ENCODE measurements at places on chromosomes 13 and 19.

DNA sequence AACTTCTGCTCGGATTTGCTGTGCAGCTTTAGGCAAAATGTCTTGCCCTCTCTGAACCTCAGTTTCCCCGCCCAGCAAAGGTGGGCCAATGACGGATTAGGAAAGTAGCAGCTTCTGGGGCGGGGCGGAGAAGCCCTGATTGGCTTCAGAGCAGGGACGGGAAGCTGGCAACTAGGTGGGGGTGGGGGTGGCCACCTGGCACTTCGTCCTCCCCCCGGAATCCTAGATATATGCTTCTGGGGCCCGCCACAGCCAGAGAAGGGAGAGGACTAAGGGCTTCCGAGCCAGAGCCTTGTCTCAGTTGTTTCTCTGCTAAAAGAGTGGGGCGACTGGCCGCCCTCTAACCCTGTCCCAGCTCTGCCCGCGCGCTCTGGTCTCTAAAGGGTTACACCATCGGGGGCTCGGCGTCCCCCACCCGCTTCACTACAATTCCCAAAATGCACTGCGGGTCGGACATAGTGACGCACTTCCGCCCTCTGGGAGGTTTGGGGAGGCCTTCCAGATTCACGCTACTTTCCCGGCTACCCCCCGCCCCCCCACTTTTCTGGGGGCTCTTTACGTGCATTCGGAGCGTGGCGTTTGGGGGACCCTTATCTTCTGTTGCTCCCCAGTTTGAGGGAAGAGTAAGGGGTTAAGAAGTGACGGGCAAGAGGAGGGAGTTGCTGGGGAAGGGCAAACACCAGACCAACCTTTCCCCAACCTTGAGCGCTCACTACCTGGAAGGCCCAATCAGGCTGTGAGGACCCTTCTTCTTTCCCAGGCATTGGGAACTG lies 672 bp upstream of the IRF2BP1 start:
- DNase-seq = peak; percentile 85

- no peak for DNase-seq
These were observed 51.5 kb downstream of the GAS6 start for GRCh38 chr13:113812178-113813040.

DNA sequence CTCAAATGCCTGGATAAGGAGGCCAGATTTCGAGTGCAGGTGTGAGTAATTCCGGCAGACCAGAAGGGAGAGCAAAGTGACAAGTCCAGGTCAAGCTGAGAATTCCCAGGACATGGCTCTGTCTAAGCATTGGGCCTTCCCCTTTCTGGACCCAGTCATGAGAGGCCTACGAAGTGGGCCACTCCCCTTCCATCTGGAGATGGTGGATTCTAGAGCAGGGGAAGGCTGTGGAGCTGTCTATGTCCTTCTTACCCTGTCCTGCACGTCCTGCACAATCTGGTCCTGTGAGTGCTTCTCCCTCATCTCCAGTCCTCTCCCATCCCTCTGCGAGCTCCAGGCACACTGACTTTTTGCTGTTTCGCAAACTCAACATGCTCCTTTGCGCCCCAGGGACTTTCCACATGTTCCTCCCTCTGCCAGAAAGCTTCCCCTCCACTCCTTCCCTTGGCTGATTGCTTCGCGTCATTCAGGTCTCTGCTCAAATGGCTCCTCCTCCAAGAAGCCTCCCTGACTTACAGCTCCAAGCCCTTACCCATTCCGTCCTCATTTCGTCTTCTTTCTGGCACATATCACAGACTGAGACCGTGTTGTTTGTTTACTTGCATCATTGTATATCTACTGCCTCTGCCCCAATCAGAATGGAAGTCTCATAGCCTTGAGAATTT lies 193.2 kb downstream of the URI1 start:
- no peak for DNase-seq

DNA sequence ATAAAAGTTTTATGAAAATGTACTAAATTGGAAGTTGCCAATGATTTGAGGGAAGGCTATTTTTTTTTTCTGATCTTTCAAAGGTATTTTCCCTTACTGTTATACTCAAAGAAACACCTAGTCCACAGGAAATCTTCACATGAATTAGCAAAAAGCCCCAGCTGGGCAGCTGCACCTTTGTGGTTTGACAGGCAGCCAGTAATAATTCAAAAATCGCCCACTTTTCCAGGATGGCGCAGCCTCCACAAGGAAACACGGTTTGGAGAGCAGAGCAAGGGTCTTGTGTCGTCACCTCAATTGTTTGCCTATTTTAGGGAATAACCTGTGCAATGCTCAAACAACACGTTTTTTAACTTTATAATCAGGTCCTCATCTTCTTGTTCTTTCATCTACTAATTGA lies 324.9 kb upstream of the GPC6 start:
- no peak for DNase-seq

- DNase-seq = no peak
These were observed 7.6 kb downstream of the F2RL3 start for GRCh38 chr19:16896146-16897028.

DNA sequence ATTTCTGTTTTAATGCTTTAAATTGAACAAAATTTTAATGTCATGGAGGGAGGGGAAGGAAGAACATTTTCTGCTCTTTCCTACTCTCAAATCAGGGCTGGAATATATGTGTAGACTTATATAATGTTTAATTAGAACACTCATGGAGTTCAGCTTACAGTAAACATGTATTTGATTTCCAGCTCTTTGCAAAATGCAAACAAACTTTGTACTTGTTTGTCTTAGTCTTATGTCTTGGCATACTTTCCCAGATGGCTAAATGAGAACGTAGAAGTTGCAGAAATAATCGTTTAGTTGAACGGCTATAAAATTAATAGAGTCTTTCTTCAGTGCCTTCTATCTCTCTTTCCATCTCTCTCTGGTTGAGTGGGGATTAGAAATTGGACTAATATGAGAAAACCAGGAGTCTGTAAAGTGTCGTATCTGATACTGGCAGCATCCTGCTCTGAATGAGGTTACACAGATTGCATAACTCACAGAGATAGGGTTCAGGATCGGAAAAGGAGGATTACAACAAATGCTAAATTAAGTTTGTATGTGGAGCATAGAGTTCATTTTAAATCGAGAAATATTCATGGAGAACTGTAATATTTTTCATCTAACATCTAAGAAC lies 82.3 kb downstream of the FGF9 start:
- no peak for DNase-seq

DNA sequence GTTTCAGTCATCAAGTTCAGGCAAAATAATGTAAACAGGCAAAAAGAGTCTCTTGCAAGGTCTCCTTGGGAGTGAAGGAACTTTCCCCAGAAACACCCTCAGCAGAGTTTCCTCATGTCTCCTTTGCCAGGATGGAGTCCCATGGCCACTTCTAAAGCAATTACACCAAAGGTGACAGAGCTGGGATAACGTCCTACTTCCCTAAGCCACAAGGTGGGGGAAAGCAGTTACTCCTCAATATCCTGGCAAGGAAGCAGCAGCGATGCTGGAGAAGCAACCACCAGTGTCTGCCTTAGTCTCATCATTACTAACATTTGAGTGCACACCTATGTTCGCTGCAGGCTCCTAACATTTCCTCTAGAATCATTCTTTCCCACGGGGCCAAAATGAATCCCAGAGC lies 88.6 kb downstream of the UBL3 start:
- no peak for DNase-seq

GRCh38 chr13:42549552-42549936 lies 24.4 kb upstream of the TNFSF11 start:
- DNase-seq = no peak

DNA sequence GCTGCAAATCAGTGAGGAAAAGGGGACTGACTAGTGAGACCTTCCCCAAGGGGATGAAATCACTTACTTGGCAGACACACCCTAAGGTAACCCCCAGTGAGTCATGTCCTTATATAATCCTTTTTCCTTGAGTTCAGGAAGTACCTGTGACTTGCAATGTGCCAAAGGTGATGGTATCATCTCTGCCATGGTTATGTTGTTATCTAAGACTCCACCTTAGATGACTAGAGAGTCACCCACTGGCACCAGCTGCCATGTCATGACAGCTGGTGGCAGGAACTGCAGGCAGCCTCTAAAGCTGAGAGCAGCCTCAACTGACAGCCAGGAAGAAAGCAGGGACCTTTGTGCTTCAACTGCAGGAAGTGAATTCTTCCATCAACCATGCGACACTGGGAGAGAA lies 12.5 kb downstream of the PBX4 start:
- DNase-seq = peak; percentile 47

GRCh38 chr13:33868343-33868994 lies 50.5 kb downstream of the RFC3 start:
- DNase-seq = no peak

- DNase-seq = no peak
These were observed 220.3 kb downstream of the KLF12 start for GRCh38 chr13:73913751-73914518.

DNA sequence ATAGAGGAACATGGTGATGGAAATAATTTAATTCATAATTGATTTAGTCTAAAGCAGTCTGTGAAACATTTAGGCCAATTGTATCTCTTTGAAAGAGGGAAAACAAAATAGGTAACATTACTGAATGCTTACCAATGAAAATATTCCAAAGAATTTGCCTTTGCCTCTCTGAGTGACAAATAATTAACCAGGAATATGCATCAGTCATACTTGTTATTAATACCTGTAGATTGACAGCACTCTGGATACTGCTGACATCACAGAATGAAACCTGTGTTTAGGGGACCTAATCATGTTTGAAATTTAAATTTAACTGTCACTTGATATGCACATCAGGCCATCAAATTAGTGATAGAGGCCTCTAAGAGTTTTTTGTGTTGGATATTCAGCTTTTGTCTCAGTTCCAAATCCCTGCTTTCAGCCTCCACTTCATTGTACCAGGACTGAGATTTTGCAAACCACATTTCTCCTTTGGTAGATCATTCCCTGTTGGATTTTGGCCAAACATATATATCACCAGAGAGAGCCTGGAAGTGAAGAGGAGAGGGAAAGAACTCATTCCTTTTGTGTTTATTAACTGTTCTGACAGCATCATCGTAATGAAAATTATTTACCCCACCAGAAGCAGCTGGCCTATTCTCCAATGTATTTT lies 64.8 kb upstream of the KLHL1 start:
- no peak for DNase-seq
